Heart left ventricle (tissue), 16 donors: ENCODE measurements at places on chromosomes 5 and 9. TPM values are rescaled to one million over a fixed set of nuclear protein-coding genes. Genes with fewer than 3 reads are reported as not detected.

THBS4 gene
- 46.2 TPM for polyA plus RNA-seq

ENTREP1 gene
- polyA plus RNA-seq, result 15.7 TPM

OLFML2A gene
- 9.9 TPM for polyA plus RNA-seq

LCNL1 gene
- polyA plus RNA-seq, result 0.14 TPM

TMEM252 gene
- polyA plus RNA-seq, result not detected

SLC6A7 gene
- not detected for polyA plus RNA-seq

ABLIM3 gene
- 103 TPM for polyA plus RNA-seq

ALDH1B1 gene
- polyA plus RNA-seq, result 7.5 TPM

EXOSC2 gene
- polyA plus RNA-seq, result 19.7 TPM

PTGDS gene
- 5,295 TPM for polyA plus RNA-seq

TMOD1 gene
- polyA plus RNA-seq, result 96.4 TPM

GRCh38 chr9:84991514-84991870 is 322.0 kb downstream of the NTRK2 start:
- no peak for DNase-seq
- no peak overlapping the region for H3K27ac ChIP-seq
- H3K36me3 ChIP-seq, result no peaks in the 10 kb centered on the region
- no peak overlapping the region for H3K4me3 ChIP-seq

DNA sequence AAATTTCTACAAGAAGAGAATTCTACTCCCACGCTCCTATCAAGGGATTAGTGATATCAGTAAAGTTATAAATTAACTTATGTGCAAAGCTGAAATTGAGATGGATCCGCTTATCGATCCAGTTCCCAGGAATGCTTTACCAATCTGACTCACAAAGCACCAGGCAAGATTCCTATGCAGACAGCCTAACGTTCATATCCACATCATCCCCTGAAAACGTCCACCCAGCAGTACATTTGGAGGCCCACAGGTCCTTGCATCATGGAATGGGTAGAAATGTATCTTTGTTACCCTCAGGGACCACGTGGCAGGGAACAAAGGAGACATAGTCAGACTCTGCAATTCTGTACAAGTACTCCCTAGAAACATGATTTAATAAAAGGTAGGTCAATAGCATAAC is 147.4 kb downstream of the ESM1 start:
- no peaks in the 10 kb centered on the region for H3K27me3 ChIP-seq
- H3K36me3 ChIP-seq, result no peaks in the 10 kb centered on the region
- H3K4me3 ChIP-seq, result no peak overlapping the region
- H3K27ac ChIP-seq, result no peak overlapping the region

DNA sequence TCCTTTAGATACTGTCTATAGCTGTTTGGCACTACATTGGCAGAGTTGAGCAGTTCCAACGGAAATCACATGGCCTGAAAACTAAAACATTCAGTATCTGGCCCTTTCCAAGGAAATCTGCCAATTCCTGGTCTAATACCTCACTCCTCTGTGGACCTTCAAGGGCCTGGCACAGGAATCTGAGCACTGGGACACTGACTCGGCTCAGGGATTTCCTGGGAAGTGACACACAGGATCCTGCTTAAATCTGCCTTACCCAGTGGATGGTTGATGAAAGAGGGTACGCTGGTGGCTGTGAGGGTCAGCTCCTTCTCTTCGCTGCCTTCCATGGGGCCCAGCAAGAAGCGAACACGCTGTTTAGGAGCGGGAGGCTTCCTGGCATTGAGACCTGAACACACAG is 904 bp downstream of the TRUB2 start:
- peaks cover 27% of the 10 kb centered on the region for H3K4me1 ChIP-seq
- no peak for DNase-seq
- peak overlapping the region; percentile 98 for H3K4me3 ChIP-seq
- H3K27ac ChIP-seq, result no peak overlapping the region
- peaks cover 27% of the 10 kb centered on the region for H3K36me3 ChIP-seq
- H3K27me3 ChIP-seq, result no peaks in the 10 kb centered on the region

- no peaks in the 10 kb centered on the region for H3K27me3 ChIP-seq
- no peak overlapping the region for H3K27ac ChIP-seq
- peaks cover 19% of the 10 kb centered on the region for H3K4me1 ChIP-seq
Measured at GRCh38 chr9:19429595-19429994, 20.8 kb downstream of the ACER2 start.

DNA sequence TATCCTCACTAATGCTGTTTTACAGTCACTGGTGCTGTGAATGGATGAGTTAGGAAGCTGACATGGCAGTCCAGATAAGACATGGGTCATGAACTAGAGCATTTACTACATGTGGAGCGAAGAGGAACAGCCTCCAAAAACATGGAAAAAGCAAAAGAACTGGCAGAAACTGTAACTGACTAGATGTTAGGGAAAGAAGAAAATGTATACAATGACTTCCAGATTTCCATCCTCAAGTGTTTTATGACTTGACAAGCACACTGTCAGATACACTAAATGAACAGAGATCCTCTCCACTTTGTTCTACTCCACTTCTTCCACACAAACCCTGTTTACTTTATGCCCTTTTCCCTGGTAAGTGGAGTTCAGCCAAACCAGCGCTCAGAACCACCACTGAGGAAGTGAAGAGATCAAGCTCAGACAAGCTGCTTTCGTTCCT is 11.5 kb downstream of the HMGCS1 start:
- DNase-seq, result no peak
- no peak overlapping the region for H3K4me3 ChIP-seq
- H3K36me3 ChIP-seq, result peaks cover 19% of the 10 kb centered on the region
- H3K27me3 ChIP-seq, result no peaks in the 10 kb centered on the region
- no peak overlapping the region for H3K27ac ChIP-seq

DNA sequence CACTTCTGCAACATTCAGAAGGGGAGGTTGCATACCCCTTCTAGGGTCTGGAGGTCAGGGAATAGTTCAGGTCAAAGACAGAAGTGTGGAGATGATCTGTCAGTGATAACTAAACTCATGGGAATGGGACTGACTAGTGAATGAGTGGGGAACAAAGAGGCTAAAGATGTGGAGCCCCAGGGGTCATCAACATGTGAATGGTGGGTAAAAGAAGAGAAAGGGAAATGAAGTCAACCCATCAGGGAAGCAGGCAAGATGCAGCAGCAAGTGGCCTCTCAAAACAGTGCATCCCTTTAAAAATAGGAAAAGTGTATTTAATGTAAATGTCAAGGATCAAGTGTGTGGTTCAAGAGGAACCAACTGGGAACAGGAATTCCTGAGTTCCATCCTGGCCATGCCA is 69.9 kb downstream of the PLPPR1 start:
- DNase-seq, result no peak
- no peak overlapping the region for H3K27ac ChIP-seq
- no peaks in the 10 kb centered on the region for H3K27me3 ChIP-seq
- H3K4me1 ChIP-seq, result no peaks in the 10 kb centered on the region
- H3K4me3 ChIP-seq, result no peak overlapping the region

GRCh38 chr5:167442922-167443321 is 848.5 kb upstream of the WWC1 start:
- no peaks in the 10 kb centered on the region for H3K36me3 ChIP-seq
- H3K4me1 ChIP-seq, result no peaks in the 10 kb centered on the region
- DNase-seq, result no peak

- no peaks in the 10 kb centered on the region for H3K36me3 ChIP-seq
- no peaks in the 10 kb centered on the region for H3K27me3 ChIP-seq
- H3K27ac ChIP-seq, result no peak overlapping the region
- no peak overlapping the region for H3K4me3 ChIP-seq
- DNase-seq, result no peak
Measured at GRCh38 chr5:145568581-145568980, 266.6 kb downstream of the PRELID2 start.

DNA sequence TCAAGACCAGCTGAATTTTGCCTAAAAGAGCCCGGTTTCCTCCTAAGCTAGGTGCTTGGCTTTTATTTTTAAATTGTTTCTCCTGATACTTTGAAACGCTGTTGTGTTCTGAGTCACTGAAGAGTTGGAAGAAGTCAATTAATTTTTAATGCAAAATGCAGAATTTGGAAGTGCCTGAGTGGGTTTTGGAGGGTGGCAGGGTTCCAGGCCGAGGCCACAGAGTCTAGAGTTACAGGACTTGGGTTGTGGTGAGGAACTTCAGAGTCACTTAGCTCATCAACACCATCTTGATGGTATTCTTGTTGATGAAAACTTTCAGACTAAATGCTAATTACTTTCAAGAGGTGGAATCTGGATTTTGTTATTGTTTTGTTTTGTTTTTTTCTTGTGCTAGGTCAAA is 130.6 kb downstream of the PDZD2 start:
- H3K36me3 ChIP-seq, result no peaks in the 10 kb centered on the region
- H3K27ac ChIP-seq, result no peak overlapping the region
- no peak overlapping the region for H3K4me3 ChIP-seq
- H3K4me1 ChIP-seq, result peaks cover 59% of the 10 kb centered on the region
- no peak for DNase-seq
- H3K27me3 ChIP-seq, result no peaks in the 10 kb centered on the region

- H3K36me3 ChIP-seq, result no peaks in the 10 kb centered on the region
- no peak overlapping the region for H3K27ac ChIP-seq
- no peaks in the 10 kb centered on the region for H3K27me3 ChIP-seq
Measured at GRCh38 chr5:179418972-179419371, 73.7 kb upstream of the ADAMTS2 start.

DNA sequence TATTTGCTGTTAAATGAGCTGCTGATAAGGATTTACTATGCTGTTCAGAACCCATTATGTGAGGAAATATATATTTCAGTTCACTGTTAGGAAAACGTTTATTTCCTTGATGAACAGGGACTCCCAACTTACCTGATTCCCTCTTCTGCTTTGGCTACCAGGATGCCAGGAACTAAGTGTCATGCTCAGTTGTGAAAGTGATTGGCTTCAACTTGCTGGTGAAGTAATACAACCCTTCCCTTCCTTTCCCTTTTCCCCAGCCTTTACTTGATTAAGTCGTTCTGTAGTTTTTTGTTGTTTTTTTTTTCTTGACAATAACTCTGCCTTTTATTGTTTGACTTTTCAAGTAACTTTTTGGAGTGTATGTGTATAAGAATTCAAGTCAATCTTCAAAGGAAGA is 309.3 kb downstream of the DOCK8 start:
- H3K4me3 ChIP-seq, result no peak overlapping the region
- H3K36me3 ChIP-seq, result no peaks in the 10 kb centered on the region
- peaks cover 38% of the 10 kb centered on the region for H3K4me1 ChIP-seq
- H3K27me3 ChIP-seq, result no peaks in the 10 kb centered on the region

- H3K4me3 ChIP-seq, result no peak overlapping the region
- H3K36me3 ChIP-seq, result no peaks in the 10 kb centered on the region
- H3K27ac ChIP-seq, result no peak overlapping the region
- no peaks in the 10 kb centered on the region for H3K4me1 ChIP-seq
- no peak for DNase-seq
Measured at GRCh38 chr5:13501176-13501575, 443.3 kb downstream of the DNAH5 start.

DNA sequence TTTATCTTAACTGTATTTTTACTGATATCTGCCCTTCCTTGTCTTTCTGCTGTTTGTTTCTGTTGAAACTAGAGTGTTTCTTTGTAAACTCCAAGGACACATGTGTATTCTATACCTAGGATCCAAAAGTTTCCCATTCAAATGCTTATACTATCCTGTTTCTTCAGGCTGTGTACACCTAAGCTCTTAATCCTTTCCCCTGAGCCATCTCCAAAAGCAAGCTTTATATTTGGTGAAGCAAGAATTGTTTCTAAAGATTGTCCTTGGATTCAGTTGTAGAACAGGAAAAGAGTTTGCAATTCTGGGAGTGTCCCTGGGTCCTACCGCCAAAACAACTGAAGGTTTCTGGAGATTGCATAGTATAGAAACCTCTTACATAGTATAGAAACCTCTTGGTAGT is 65.9 kb downstream of the CWC27 start:
- DNase-seq, result no peak
- no peaks in the 10 kb centered on the region for H3K4me1 ChIP-seq
- H3K27ac ChIP-seq, result no peak overlapping the region
- no peaks in the 10 kb centered on the region for H3K36me3 ChIP-seq
- H3K27me3 ChIP-seq, result no peaks in the 10 kb centered on the region
- H3K4me3 ChIP-seq, result no peak overlapping the region

DNA sequence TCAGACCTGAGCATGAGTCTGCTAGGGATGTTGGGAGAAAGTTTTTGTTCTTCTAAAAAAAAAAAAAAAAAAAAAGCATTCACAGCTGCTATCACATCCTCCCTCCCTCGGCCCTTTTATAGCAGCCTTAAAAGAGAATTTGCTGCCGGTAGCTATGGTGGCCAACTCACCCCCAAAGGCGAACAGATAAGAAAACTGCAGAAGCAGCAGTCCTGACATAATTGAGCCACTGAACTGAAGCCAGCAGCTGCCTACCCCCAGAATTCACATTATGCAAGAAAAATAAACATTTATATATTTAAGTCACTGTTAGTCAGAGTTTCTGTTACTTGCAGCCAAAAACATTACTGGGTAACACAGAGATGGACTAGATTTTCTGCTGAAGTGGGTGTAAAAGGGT is 124.3 kb upstream of the SMARCA2 start:
- H3K36me3 ChIP-seq, result no peaks in the 10 kb centered on the region
- H3K27me3 ChIP-seq, result no peaks in the 10 kb centered on the region
- H3K27ac ChIP-seq, result no peak overlapping the region
- H3K4me1 ChIP-seq, result no peaks in the 10 kb centered on the region
- H3K4me3 ChIP-seq, result no peak overlapping the region

DNA sequence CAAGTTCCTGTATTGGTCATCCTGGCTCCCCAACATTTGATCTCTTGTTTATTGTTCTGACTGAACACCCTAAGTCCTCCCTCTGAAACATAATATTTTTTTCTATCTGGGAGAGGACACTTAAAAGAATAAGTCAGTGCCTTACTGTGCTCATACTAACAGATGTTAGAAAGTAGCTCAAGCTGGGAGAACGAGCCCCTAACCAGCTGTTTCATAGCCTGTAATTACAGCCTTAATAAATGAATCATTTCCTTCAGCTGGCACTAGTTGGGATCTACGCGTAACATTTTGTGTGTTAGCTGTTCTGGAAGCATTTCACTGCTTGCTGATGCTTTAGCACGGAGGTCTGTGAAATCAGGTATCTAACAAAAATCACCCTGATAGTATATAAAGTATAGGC is 345.9 kb upstream of the RIOK2 start:
- no peaks in the 10 kb centered on the region for H3K36me3 ChIP-seq
- peaks cover 6% of the 10 kb centered on the region for H3K4me1 ChIP-seq
- H3K4me3 ChIP-seq, result no peak overlapping the region

GRCh38 chr9:124812441-124812876 is 35.5 kb downstream of the OLFML2A start:
- H3K4me1 ChIP-seq, result no peaks in the 10 kb centered on the region
- H3K27me3 ChIP-seq, result no peaks in the 10 kb centered on the region
- no peak overlapping the region for H3K4me3 ChIP-seq
- DNase-seq, result peak; percentile 54
- peak overlapping the region; percentile 55 for H3K27ac ChIP-seq
